ENCODE measurements at places on chromosomes 6 and 20. TPM values are rescaled to one million over a fixed set of nuclear protein-coding genes. Genes with fewer than 3 reads are reported as not detected.

Gene FAM209B
- not detected for total RNA-seq

DNA sequence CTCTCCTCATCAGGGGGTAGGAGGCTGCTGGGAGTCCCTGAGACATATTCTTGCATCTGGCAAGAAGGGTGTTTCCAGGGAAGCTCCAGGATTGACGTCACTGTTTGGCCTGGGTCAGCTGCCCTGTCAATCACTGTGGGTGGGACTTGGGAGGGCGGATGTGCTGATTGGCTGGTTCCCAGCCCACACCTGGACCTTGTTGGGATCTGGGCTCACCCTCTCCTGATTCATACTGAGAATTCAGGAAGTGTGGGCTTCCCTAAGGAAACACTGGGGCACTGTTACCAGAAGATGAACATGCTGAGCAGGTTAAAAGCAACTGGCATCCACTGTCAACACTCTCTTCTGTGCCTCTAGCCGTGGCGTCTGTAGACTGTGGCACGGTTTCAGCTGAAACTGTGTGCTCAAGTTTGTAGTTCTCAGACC, 36.5 kb downstream of the CDH26 start:
- no peak for DNase-seq

Gene SSTR4
- total RNA-seq = not detected

Gene ANGPT4
- 0.27 TPM for total RNA-seq

DNA sequence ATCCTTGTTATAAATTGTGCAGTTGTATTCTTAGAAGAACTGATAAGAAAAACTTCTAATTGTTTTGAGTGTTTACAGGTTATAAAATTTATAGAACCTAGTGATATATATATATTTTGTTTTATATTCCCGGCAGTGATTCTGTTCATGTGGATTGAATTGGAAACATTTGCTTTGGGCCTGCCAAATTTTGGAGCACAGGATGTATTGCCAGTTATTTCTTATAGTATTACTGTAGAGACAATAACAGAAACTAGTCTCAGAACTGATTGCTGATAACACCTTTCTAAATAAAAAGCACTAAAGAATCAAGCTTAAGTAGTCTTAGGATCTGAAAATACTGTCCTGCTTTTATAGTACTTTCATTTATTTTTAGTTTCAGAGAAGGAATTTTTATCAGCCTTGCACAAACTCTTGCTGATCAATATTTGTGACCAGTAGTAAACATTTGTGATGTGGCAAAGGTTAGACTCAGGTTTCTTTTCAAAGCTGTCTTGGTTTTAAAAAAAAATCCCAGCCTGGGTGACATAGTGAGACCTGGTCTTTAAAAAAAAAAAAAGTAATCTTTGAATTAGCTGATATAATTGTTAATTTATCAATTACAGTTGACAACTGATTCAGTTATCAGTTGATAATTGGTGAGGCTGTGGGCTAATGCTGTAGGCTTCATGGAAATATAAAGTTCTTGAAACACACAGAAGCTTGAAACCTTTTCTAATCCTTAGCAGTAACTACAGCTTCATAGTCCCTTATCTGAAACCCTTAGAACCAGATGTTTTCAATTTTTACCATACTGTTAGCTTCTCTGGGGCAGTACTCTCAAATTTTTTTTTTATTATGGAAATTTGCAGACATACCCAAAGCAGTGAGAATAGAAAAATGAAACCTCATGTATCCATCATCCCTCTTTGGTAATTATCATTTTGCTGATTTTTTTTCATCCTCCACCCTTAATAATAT, 42.4 kb downstream of the RNGTT start:
- no peak for DNase-seq

DNA sequence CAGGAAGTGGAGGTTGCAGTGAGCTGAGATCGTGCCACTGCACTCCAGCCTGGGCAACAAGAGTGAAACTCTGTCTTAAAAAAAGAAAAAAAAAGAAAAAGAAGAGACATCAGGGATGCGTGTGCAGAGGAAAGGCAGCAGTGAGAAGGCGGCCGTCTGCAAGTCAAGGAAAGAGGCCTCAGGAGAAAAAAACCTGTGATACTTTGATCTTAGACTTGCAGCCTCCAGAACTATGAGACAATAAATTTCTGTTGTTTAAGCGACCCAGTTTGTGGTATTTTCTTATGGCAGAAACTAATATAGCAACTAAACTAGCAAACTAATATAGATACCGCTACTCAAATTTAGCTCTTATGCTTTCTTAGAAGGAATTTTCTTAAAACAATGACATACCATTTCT, 36.1 kb downstream of the FGD2 start:
- DNase-seq = no peak

Gene PAK5
- total RNA-seq = 0.18 TPM

Gene ALDH8A1
- total RNA-seq = 3.3 TPM

Gene AKIRIN2
- 49.0 TPM for total RNA-seq

GRCh38 chr6:136405420-136406029, 115.9 kb upstream of the BCLAF1 start:
- no peak for DNase-seq

Gene NPEPL1
- total RNA-seq = 47.5 TPM

DNA sequence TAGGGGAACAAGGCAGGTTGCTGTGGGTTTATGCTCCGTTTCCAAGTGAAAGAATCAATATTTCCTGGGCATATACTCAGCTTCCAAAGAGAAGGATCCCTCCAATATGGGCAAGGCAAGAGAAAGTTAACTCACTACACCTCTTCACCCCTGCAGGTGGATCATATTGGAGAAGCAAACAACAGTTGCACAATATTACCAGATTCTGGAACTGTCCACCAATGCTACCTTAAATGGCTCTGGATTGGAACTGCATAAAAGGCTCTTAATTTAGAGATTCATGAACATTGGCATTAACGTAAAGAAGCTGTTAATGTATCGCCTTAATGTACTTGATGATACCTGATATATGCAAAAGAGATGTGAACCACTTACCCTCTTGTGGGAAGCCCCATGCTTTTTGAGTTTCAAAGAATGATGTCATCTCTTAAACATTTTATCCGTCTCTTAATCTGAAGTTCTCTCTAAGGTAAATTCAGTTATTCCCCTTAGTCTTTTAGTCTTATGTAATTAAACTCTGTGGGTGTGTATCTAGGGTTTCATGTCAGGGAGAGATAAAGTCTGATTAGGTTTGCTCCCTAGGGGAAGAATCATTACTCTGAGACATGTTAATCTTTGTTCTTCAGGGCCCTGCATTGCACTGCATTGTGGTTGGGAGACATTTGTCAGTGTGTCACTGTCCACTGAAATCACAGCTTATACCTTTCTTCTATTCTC, 99.5 kb downstream of the PHACTR1 start:
- DNase-seq = no peak

Gene MOCS1
- total RNA-seq = 37.3 TPM

Gene PTCHD4
- total RNA-seq = 1.7 TPM

Gene LSM14B
- total RNA-seq = 26.5 TPM

DNA sequence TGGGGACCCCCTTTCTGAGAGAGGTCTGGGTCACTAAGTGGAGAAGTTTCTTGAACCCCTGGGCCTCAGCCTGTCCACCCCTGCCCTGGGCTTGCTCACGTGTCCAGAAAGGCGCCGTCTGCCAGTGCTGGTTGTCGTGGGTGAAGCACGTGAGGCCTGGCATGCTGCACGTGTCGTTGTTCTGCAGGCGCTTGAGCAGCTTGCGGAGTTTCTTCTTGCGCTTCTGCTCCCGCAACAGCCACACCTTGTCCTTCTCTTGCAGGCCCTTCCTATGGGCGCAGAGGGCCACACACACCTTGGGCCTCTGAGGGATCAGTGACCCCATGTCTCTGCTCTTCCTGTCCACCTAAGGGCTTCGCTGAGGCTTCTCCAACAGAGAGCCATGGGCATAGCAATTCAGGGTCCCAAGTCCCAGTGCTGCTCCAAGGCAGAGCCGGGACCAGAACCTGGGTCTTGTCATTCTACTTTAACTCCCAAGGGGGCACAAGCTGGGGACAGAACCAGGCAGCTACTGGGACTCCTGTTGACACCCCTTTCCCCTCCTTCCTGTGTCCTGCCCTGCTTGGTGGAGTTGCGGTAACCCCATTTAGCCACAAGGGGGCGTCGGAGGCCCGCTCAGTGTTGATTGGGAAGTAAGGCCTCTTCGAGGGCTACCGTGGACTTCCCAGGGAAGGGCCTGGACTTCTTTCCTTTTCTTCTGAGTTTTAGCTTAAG, 121.8 kb downstream of the SULF2 start:
- peak; percentile 89 for DNase-seq

- no peak for DNase-seq
Observed at GRCh38 chr20:8401556-8401955, 269.5 kb downstream of the PLCB1 start.

Gene FAM83C
- not detected for total RNA-seq

- peak; percentile 74 for DNase-seq
Observed at GRCh38 chr20:21615617-21616080, 89.8 kb upstream of the PAX1 start.

DNA sequence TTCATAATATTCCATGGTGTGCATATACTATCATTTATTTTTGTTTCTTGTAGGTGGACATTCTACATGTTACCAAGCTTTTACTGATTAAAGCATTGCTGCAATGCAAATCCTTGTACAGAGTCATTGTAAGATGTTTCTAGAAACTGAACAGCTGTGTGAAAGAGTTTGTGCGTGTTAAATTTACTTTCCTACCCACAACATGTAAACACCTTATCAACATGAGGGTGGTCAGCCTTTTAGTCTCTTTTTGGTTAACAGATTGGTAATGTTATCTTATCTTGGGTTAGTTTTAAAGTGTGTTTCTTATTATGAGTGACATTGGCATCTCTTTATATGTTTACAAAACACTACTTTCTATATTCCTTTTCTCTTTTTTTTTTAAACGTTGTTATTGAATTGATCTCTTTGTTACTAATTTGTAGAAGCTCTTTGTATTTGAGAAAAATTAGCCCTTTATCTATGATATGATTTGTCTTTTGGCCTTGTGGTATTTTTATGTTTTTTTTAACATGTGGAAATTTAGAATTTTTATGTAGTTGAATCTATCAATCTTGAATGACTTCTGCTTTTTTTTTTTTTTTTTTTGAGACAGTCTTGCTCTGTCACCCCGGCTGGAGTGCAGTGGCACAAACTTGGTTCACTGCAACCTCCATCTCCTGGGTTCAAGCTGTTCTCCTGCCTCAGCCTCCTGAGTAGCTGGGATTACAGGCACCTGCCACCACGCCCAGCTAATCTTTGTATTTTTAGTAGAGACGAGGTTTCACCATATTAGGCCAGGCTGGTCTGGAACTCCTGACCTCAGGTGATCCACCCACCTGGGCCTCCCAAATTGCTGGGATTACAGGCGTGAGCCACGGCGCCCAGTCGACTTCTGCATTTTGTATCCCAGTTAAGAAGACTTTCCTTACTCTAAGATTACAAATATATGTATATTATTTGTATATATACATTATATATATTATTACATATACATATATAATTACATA, 112.1 kb downstream of the TCP11 start:
- no peak for DNase-seq

- DNase-seq = no peak
Observed at GRCh38 chr6:65259059-65259458, 448.0 kb downstream of the EYS start.

DNA sequence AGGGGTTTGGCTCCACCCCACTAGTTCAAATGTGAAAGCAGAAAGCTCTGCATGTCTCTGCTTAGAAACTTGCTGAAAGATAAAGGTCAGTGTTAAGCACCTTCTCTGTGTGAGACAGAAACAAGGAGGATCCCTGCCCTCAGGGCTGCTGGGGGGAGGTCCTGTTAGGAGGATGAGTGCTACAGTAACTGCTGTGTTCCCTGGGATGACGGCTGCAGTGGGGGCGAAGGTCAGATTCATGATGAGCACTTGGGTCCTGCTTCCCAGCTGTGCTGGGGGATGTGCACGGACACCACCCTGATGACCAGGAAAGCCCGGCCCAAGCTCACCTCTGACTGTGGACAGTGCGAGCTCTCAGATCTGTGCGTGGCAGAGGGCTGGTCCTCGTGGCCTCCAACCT, 252.6 kb downstream of the DLL1 start:
- peak; percentile 47 for DNase-seq

- no peak for DNase-seq
Observed at GRCh38 chr6:19032591-19033295, 645.6 kb downstream of the RNF144B start.

- no peak for DNase-seq
Observed at GRCh38 chr6:169950558-169950957, 199.1 kb downstream of the ERMARD start.

Gene DOK5
- 13.6 TPM for total RNA-seq

- no peak for DNase-seq
Observed at GRCh38 chr20:47221036-47221625, 135.4 kb downstream of the ZMYND8 start.

DNA sequence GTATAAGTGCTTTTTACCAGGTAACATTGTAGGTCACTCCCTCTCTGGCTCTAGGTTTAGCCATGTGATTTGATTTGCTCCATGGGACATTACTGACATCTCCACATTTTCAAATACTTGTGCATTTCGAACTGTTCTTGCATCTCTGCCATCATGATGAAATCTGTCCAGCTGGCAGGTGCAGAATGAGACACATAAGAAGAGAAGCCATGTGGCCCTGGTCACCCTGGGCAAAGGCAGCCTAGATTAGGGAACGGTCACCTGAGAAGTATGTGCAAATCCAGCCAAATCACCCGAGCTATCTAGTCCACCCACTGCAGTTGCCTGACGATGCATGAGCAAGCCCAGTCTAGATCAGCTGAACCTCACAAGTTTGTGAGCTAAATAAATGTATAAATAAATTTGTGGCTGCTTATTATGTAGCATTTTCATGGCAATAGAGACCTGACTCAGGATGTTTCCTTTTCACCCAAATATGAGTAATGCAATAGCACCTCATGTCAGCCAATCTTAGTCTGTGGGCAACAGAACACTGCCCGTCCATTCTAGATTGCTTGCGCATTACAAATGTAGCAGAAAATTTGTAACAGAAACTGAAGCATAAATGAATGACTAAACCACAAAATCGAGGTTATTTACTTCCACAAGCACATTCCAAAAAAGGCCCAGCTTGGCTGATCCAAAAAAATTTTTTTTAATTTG, 115.2 kb downstream of the PAK5 start:
- no peak for DNase-seq

Gene CST4
- total RNA-seq = not detected

- no peak for DNase-seq
Observed at GRCh38 chr6:121413879-121414278, 21.6 kb upstream of the GJA1 start.

GRCh38 chr6:4803343-4803744, 27.1 kb downstream of the CDYL start:
- DNase-seq = no peak

GRCh38 chr6:169567819-169568218, 134.0 kb downstream of the WDR27 start:
- DNase-seq = no peak

- no peak for DNase-seq
Observed at GRCh38 chr6:20178327-20178726, 33.9 kb downstream of the MBOAT1 start.

GRCh38 chr6:106128981-106129781, 43.0 kb downstream of the PRDM1 start:
- no peak for DNase-seq

Gene TPBG
- 15.5 TPM for total RNA-seq

Gene HTR1B
- 0.62 TPM for total RNA-seq

GRCh38 chr6:41373919-41374617, 38.7 kb downstream of the NCR2 start:
- no peak for DNase-seq

- no peak for DNase-seq
Observed at GRCh38 chr20:60000271-60001042, 42.2 kb downstream of the CDH26 start.
